Left kidney (tissue), 8 donors: ENCODE measurements at places on chromosomes 11 and 22. TPM values are rescaled to one million over a fixed set of nuclear protein-coding genes. Genes with fewer than 3 reads are reported as not detected.

- no peak for DNase-seq
Measured at GRCh38 chr11:121575963-121576290, 123.2 kb upstream of the SORL1-AS1 start.

- DNase-seq = no peak
Measured at GRCh38 chr11:63462137-63462536, 28.8 kb downstream of the PLAAT5 start.

DNA sequence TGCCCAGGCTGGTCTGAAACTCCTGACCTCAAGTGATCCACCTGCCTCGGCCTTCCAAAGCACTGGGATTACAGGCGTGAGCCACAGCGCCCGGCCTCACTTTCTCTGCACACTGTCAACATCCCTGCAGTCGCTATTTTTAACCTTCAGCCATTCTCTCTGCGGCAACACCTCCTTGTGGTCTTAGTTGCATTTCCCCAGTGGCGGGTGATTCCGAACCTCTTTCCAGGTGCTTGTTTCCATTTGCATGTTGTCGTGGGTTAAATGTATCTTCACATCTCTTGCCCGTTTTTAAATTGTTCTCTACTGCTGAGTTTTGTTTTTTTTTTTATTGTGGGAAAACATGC, 2.2 kb upstream of the SCT start:
- no peak for DNase-seq

- no peak for DNase-seq
Measured at GRCh38 chr11:28228196-28228895, 120.2 kb downstream of the METTL15 start.

DNA sequence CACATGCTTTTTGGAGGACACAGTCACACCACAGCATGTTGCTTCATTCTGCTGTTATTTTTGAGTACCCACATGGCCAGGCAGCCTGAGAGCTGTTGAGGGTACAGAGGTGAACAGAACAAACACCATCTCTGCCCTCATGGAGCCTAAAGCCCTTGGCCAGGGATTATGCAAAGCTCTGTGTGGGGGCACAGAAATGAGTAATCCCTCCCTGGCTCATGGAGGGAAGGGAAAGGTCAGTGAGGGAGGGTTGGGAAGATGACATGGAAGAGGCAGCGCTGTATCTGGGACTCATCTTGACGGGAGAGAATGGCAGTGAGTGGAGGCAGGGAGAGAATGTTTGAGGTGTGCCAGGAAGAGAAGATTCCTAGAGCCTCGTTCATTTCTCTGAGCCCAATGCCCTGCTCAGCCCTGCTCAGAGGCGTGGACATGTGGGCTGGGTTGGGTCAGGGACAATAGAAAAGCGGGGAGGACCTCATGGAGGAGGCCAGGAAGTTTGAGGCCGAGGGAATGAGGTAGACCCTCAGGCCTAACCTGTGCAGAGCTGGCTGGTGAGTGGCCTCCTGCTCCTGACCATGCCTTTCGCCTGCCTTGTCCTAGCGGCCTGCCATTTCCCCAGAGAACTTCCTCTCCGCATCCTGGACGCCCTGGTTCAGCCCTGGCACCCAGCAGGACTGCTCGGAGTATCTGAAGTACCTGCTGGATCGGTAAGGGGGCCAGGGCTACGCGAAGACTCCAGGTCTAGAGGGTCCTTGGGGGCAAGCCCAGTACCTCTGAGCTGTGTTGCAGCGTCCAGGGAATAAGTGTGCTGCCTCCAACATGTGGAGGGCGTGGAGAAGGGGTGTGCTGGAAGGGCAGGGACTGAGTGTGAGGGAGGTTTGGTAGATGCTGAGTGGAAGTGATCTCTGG, 19.8 kb downstream of the USP35 start:
- DNase-seq = no peak

DNA sequence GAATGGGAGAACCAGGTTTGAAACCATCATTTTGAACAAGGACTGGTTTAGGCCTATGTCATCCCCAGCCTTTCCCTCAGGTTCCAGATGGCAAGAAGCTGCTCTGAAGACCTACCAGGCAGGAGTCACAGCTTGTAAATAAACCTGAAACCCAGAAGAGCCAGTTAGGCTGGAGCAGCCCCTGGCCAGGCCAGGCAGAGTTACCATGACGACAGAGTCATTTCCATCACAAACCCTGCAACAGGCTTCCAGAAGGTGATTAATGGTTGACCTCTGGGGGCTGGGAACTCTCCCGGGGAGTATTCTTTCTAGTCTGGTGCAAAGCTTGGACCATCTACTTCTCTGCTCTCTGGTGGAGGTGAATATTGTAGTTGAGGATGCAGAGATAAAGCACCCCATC, 164.1 kb upstream of the NCAM1 start:
- peak; percentile 86 for DNase-seq

DNA sequence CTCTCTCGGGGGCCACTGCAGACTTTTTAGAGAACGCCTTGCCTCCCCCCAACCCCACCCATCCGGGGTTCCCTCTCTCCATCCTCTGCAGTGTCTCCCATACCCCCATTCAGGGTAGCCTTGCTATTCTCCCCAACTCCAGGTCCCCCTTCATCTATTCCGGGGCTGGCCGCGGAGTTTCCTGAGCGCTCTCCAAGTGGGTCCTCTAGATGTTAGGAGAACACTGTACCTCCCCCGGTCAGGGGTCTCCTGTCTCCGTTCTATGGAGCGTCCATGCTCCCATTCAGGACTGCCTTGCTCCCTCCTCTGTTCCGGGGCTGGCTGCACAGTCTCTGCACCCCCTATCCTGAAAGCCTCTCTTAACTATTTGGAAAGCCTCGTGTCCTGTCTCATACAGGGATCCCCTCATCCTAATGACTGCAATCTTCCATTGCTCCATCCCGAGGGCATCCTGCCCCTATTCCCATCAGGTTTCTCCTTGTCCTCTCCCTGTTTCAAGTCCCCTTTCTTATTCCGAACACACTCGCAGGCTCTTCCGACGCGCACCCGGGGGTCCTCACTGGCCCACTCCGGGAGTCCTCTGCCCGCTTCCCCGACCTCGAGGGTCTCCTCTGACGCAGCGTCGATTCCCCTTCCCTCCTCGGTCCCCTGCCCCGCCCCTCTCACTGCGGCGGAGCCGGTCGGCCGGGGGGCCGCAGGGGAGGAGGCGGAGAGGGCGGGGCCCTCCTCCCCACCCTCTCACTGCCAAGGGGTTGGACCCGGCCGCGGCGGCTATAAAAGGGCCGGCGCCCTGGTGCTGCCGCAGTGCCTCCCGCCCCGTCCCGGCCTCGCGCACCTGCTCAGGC, at the start of gene NEFH:
NEFH (plus strand) TSS at position 802 of the 845 bp plus-strand sequence. CDS start 45 bp downstream, outside the sequence.
- no peak for DNase-seq

DNA sequence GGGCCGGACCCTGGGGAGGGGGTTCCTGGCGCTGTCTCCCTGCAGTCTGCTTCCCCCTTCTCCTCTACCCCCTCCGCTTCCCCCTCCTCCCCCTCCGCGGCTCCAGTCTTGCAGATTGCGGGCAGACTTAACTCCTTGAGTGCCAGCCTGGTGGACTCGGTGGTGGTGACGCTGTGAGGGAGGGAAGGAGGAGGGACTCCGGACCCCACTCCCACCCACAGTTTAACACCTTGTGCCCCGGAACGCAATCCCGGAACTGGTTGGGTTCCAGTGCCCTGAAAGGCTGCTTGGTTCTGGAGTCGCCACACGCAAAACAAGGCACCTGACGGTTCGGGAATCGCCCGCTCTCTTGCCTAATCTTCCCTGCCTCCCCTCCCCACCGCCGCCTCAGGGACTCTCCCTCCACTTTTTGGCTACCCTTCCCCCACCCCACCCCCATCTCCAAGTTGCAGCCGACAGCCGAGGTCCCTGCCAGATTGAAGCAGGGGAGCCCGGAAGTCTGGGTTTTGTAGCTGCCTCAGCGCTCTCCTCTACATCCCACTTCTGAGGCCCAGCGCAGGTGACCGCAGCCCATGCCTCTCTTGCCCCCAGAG, 3.9 kb upstream of the BCL9L start:
- peak; percentile 93 for DNase-seq

DNA sequence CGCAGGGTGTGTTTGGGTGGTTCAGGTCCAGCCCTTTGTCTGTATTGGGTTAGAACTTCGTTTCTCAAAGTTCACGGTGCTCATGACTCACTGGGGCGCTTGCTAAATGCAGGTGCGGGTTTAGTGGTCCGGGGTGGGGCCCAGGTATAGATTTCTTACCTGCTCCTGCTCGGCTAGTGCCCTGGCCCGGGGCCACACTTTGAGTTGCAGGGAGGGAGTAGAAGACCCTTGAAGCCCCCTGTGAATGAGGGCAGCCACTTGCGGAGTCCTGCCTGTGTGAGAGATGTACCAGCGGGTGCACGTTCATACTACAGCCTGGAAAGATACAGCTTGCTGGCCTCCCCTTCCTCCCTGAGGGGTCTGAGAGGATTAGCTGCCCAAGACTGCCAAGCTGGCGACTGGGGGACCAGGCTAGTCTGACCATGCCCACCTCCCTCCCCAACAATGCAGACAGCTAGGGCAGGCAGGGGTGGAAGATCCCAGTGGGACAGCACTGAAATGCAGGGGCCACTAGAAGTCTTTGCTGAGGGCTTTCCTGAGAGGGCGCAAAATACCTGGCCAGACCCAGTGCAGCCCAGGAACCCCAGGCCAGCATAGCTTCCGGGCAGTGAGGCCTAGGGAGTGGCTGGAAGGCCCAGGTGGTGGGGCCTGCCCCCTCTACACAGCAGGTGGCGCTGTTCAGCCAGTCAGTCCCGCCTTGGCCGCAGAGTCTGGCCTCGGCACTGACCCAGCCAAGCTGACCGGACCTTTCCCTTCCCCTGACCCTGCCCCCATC, 5.1 kb upstream of the MYRF start:
- DNase-seq = no peak

Gene TNNT3
- polyA plus RNA-seq = 8.2 TPM

Gene ZNF215
- 4.6 TPM for polyA plus RNA-seq

Gene BAIAP2L2
- polyA plus RNA-seq = 8.5 TPM

Gene MCHR1
- 0.20 TPM for polyA plus RNA-seq

Gene ACRV1
- 1.4 TPM for polyA plus RNA-seq

Gene DYNC2H1
- 48.0 TPM for polyA plus RNA-seq

Gene TH
- polyA plus RNA-seq = 1.6 TPM

Gene KRTAP5-7
- polyA plus RNA-seq = 0.25 TPM

Gene TAF10
- polyA plus RNA-seq = 67.1 TPM
